ENCODE measurements at places on chromosomes 7 and 10. TPM values are rescaled to one million over a fixed set of nuclear protein-coding genes. Genes with fewer than 3 reads are reported as not detected.

CTAGE15 gene
- polyA plus RNA-seq, result not detected

GET4 gene
- 50.6 TPM for polyA plus RNA-seq

SLC26A5 gene
- polyA plus RNA-seq, result 0.14 TPM

DNA sequence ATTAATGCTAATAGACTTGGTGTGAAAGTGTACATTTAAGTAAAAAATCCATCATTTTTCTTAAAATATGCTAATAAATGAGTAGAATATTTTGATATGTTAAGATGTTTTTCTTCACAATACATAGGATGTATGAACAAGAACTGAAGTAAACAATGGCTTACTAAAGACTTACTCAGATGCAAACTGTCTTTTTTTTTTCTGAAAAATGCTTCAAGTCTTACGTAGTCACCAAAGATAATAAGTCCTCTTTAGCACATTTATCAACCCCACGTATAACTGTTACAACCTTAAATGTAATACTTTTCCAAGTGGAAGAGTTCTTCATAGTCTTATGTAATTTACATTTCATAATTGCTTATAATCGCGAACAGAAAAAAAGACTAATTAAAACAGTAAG is 54.8 kb downstream of the MDFIC start:
- no peak for DNase-seq

NPSR1 gene
- 0.14 TPM for polyA plus RNA-seq

GRCh38 chr7:25087855-25088254 is 37.2 kb downstream of the CYCS start:
- DNase-seq, result no peak

All from hindlimb muscle (tissue), 1 donor.